Mesangial cell (primary cell): ENCODE measurements at places on chromosomes 4 and X. TPM values are rescaled to one million over a fixed set of nuclear protein-coding genes. Genes with fewer than 3 reads are reported as not detected.

The DGKK gene
- not detected in 2 replicates for total RNA-seq

The VEGFD gene
- total RNA-seq, result not detected in 2 replicates

The HSFX4 gene
- total RNA-seq, result not detected in 2 replicates

The ALAS2 gene
- not detected in 2 replicates for total RNA-seq

The NUDT11 gene
- 5.7 and 8.5 TPM in 2 replicates for total RNA-seq

The ASB12 gene
- under 0.01 TPM in 1 of 2 replicates, not detected in the other for total RNA-seq

The FGD1 gene
- 17.1 and 19.5 TPM in 2 replicates for total RNA-seq

The MAGED4 gene
- total RNA-seq, result 46.3 and 82.9 TPM in 2 replicates

The LRIT3 gene
- under 0.01 TPM in 1 of 2 replicates, not detected in the other for total RNA-seq

The SLC38A5 gene
- 28.0 and 75.9 TPM in 2 replicates for total RNA-seq

The MAGEA8 gene
- total RNA-seq, result not detected in 2 replicates

The MAGEA2 gene
- total RNA-seq, result not detected in 2 replicates

The NPY2R gene
- not detected in 2 replicates for total RNA-seq

The ZNF711 gene
- 1.8 and 4.3 TPM in 2 replicates for total RNA-seq

The FAM47E gene
- 0.51 and 3.3 TPM in 2 replicates for total RNA-seq

The WDR19 gene
- total RNA-seq, result 11.7 and 23.3 TPM in 2 replicates

The GIMD1 gene
- not detected in 2 replicates for total RNA-seq

The P2RY10 gene
- total RNA-seq, result not detected in 2 replicates

The CENPI gene
- 1.1 and 24.9 TPM in 2 replicates for total RNA-seq

The PF4V1 gene
- total RNA-seq, result 0.25 TPM in 1 of 2 replicates, not detected in the other

The RTL3 gene
- total RNA-seq, result 2.8 TPM in 1 of 2 replicates, not detected in the other
